ENCODE measurements at places on chromosomes 4 and X.
A peak's percentile ranks its signal among the peaks of the same experiment; 100 is the strongest.

DNA sequence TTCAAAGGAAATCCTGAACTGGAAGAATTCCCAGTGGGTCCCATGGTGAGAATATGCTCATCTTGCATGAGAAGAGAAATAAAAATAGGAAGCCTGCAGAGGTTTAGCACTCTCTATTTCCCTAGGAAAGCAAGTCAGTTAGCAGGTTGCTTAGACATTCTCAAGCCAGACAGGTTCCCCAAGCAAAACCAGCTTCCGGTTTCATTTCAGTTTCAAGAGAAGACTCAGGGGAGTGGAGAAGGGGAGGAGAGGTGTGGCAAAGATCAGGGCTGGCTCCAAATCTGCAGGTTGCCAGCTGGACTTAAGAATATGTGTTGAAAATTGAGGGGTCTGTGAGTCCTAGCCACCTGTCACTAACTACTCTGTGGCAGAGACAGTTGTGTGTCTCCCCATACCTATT is 107.5 kb downstream of the CLNK start:
- no peak for DNase-seq

DNA sequence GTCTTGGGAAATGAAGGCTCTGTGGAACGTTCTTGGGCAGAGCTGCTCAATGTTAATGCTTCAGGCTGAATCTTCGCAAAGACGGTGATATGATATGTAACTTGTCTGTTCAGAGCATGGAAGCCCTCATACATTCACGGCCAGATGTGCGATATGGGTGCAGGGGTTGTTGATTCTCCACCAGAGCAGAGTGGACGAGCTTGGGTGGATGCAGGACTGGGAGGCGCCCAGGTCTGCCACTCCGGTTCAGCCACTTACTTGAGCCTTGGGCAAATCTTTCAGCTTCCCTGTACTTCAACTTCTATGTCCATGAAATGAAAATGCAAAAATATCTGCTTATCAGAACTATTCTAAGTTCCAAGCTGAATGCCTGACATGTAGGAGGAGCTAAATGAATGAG is 47.4 kb upstream of the MND1 start:
- DNase-seq: no peak

DNA sequence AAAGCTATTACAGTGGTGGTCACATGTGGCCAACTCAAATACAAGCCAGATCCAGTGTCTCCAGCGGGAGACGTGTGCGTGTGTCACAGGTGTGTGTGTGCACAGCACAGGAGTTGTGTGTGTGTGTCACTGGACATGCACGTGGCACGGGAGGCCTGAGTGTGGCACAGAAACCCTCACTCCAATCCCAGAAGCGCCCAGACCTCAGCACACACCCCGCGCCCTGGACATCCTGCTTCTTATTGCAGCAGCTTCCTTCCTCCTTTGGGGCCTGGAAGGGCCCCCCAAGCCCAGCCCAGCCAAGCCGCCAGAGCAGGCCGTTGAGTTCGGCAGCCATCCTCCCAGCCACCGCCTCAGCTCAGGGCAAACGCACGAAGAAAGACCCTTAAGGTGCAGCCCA is 37.9 kb downstream of the ACOX3 start:
- no peak for DNase-seq

- no peak for DNase-seq
These were observed 174.0 kb upstream of the PRPS2 start for GRCh38 chrX:12617241-12617640.

DNA sequence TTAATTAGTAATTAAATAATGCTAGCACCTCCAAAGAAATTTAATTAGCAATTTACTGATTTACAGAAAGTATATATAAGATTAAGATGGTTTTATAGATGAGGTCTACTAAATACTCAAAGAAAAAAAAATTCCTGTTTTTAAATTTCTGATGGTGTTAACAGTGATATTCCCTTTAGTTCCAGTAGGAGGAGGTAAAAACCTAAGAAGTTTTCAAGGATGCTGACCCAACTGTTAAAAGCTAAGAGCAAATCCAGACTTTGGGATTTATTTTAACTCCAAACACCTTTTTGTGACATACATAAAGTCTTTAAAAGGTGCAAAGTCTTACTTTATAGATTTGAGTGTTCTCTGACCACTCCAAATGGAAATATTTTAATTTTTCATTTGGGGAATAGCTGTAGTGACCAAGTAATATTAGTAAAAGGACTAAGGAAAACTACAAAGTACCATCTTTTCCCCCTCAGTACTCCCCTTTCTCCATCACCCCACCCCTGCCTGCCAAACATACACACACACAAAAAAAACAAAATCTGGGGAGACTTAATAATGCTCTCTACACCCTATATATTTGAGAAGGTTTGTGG is 34.2 kb upstream of the CSN1S1 start:
- no peak for DNase-seq

DNA sequence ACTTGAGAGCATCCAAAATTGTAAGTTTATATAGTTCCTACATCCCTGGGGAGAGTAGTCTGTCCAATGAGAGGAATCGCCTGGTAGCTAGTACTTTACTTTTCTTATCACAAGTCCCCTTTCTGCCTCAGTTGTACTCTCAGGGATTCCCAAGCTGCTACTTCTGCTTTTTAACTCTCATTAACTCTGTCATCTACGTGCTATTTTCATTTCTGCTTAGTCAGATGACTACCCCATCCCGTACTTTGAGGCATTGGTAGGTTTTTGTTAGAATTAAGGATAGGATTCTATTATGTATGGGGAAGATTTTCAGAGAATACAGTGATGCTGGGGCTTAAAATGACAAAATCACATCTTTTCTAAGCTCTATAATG is 24.7 kb downstream of the RBPJ start:
- DNase-seq: no peak

GRCh38 chrX:108292053-108292452 is 146.2 kb downstream of the COL4A6 start:
- DNase-seq: no peak

GRCh38 chr4:6415031-6415705 is 57.2 kb downstream of the PPP2R2C start:
- no peak for DNase-seq

DNA sequence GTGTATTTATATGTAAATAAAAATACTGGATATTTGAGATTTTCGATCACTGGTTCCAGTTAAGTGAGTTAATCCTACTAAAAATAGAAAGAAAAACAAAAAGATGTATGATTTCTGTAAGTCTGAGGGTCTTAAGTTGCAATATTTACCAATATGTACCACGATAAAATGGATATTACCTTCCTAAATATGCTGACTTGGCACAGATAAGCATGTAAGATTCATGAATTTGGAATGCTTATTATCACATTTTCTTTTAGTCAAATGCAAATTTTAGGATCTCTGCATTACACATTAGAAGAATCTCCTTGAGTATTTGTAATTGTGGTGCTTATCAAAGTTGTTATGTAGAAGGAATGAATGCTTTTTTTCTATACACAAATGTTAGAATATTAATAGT is 1018.3 kb upstream of the GRID2 start:
- no peak for DNase-seq

DNA sequence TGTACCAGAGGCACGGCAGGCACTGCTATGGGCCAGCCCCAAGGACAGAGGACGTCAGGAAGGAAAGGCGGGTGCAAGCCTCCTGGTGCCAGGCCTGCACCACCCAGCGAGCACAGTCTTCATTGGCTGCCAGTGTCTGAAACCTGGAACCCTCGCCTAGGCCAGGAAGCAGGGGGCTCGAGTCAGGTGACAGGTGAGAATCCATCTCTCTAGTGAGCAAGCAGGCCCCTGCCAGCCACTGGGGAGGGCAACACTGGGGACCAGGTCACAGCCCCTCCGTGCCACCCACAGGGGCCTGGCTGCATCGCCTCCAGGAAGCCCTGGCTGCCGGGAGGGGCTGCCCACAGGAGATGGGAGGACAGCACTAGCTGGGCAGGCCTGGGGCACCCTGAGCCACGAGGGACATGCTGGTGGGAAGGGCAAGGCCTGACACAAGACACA is 6.9 kb upstream of the HAUS3 start:
- peak; percentile 5 for DNase-seq

GRCh38 chrX:2546496-2546895 is 45.7 kb upstream of the DHRSX start:
- no peak for DNase-seq

DNA sequence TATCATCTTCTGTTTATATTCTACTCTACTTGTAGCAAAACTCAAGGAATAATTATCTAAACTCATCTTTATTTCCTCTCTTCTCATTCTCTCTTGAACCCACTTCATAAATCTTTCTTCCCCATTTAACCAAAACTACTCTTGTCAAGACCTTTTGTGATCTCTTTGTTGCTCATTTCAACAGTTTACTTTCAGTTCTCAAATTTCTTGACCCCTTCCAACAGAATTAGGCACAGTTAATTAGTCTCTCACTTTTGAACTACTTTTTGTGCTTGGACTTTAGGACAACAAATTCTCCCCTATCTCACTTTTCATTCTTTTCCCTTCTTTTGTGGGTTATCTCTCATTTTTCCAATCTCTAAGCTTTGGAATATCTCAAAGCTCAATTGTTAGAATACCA is 27.4 kb upstream of the CAMK2D start:
- DNase-seq: no peak

DNA sequence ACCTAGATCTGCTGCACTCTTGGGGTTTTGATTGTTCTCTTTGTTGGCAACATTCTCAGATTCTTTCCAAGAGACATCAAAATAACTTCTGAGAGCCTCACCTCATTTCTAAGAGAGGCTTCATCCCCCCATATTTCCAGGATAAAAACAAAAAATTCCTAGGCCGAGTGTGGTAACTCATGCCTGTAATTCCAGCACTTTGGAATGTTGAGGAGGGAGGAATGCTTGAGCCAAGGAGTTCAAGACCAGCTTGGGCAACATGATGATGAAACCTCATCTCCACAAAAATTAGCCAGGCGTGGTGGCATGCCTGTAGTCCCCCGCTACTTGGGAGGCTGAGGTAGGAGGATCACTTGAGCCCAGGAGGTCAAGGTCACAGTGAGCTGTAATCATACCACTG is 477.0 kb downstream of the INPP4B start:
- no peak for DNase-seq

- no peak for DNase-seq
These were observed 109.2 kb downstream of the FHDC1 start for GRCh38 chr4:153045111-153045982.

- no peak for DNase-seq
These were observed 67.8 kb upstream of the SCML1 start for GRCh38 chrX:17669458-17669857.

GRCh38 chrX:68177542-68177941 is 255.8 kb downstream of the OPHN1 start:
- DNase-seq: no peak

DNA sequence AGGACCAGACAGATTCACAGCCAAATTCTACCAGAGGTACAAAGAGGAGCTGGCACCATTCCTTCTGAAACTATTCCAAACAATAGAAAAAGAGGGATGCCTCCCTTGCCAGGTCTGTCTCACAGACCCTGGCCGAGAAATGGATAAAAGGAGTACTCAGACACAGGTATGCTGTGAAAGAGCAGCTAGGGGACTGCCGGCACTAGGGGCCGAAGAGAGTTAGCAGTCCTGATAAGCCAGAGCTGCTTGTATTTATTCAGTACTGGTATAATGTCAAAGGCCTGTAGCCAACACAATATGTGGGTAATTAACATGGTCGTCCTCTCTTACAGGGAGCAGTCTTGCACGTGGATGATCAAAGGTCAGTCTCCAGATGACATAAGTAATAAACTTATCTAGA is 1042.1 kb upstream of the LCORL start:
- no peak for DNase-seq

DNA sequence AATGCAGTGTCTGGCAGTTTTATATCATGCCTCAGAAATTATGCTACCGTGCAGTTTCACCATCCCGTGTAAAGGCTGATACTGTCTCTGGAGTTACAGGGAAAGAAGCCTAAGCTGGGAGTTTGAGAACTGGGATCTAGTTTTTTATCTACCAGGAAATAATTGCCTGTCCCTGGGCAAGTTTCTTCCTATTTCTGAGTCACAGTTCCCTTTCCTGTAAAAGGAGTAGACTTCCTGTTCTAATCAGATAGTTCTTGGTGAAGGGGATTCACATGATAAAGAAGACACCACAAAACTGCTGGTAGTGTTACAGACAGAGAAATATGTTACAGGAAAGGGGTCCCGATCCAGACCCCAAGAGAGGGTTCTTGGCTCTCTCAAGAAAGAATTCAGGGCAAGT is 17.1 kb downstream of the HERC3 start:
- DNase-seq: no peak

DNA sequence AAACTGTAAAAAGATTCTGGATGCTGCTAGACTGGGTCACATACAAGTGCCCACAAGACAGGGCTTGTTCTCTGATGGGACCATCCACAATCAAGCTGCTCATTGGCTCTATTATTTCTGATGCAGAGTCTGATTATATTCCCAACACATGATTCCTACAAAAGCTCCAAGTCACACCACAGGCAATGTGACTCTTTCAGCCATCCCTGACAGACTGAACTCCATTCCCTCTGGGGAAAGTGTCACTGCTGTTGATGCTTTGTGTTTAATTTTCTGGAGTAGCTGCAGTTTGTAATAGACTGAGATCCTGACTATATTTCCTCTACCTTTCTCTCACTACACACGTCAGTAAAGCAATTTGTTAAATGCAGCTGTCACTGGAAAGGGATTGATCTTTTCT is 55.4 kb upstream of the BCLAF3 start:
- no peak for DNase-seq

DNA sequence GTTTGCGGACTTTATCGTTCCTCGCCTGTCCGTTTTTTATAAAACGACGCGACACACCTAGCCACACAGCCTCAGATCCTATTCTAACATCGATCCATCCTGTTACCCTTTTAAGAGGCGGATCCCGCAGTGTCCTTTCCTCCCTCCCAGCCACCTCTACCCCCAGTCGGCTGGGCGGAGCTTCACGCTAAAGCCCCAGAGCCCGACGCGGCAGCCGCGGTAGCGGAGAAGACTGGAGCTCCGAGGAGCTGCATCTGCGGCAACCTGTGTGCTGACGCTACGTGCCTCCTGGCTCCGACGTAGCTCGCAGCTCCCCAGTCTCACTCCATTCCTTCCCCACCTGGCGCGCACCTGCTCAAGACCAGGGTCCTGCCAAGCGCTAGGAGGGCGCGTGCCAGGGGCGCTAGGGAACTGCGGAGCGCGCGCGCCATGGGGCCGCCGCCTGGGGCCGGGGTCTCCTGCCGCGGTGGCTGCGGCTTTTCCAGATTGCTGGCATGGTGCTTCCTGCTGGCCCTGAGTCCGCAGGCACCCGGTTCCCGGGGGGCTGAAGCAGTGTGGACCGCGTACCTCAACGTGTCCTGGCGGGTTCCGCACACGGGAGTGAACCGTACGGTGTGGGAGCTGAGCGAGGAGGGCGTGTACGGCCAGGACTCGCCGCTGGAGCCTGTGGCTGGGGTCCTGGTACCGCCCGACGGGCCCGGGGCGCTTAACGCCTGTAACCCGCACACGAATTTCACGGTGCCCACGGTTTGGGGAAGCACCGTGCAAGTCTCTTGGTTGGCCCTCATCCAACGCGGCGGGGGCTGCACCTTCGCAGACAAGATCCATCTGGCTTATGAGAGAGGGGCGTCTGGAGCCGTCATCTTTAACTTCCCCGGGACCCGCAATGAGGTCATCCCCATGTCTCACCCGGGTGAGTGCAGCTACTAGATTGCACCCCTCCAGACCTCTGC is at the start of gene RNF128:
RNF128 (plus strand) TSS at position 217 of the 953 bp plus-strand sequence; CDS start at position 430, 213 bp downstream.
- peak; percentile 65 for DNase-seq

GRCh38 chrX:150084496-150085229 is 146.4 kb upstream of the EOLA2 start:
- DNase-seq: peak; percentile 15

All from AG08396 (cell line).